CD14-positive monocyte (primary cell): ENCODE measurements at places on chromosomes 6 and 20. TPM values are rescaled to one million over a fixed set of nuclear protein-coding genes. Genes with fewer than 3 reads are reported as not detected.
A peak's percentile ranks its signal among the peaks of the same experiment; 100 is the strongest.

The E2F1 gene
- polyA plus RNA-seq: not detected

The TEAD3 gene
- polyA plus RNA-seq: not detected in 2 replicates

The HLA-DPB1 gene
- polyA plus RNA-seq: 569 TPM

GRCh38 chr20:43938932-43939761 is 24.5 kb downstream of the TOX2 start:
- H3K36me3 ChIP-seq: no peaks in the 10 kb centered on the region
- DNase-seq: peak; percentile 58
- H3K27me3 ChIP-seq: no peaks in the 10 kb centered on the region
- H3K4me3 ChIP-seq: peak overlapping the region; percentile 58

DNA sequence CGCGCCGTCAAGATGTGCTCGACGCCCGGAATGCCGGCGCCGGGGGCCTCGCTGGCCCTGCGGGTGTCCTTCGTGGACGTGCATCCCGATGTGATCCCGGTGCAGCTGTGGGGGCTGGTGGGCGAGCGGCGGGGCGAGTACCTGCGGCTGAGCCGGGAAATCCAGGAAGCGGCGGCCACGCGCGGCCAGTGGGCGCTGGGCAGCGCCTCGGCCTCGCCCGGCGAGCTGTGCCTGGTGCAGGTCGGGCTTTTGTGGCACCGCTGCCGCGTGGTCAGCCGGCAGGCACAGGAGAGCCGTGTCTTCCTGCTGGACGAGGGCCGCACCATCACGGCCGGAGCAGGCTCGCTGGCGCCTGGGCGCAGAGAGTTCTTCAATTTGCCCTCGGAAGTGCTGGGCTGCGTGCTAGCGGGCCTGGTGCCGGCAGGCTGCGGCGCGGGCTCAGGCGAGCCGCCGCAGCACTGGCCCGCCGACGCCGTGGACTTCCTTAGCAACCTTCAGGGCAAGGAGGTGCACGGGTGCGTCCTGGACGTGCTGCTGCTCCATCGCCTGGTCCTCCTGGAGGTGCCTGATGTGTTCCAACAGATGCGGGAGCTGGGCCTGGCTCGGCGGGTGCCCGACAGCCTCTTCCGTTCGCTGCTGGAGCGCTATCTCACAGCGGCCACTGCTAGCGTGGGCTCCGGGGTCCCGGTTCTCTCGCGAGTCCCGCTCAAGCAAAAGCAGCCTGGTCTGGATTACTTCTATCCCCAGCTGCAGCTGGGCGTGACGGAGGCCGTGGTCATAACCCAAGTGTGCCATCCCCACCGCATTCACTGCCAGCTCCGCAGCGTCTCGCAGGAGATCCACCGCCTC is 656 bp downstream of the TDRD6 start:
- DNase-seq: no peak
- H3K4me1 ChIP-seq: no peaks in the 10 kb centered on the region
- no peak overlapping the region for H3K27ac ChIP-seq
- H3K27me3 ChIP-seq: no peaks in the 10 kb centered on the region
- no peaks in the 10 kb centered on the region for H3K36me3 ChIP-seq

DNA sequence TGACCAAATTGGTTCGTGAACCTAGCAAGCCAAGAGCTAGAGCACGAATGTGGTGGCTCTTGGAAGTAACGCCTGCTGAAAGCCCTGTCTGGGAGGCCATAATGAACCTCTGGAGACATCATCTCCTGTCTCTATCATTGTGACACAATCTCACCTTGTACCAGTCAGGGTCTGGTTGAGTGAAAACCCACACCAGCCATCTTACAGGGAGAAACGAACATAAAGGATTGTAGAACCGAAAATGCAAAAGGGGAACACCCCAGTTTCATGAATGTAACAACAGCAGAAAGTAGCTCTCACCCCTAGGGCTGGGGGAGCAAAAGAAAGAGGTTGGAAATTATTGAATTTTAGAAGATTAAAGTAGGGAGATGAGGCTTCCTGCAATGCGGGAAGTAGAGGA is 50.9 kb upstream of the TAB2 start:
- H3K4me3 ChIP-seq: no peak overlapping the region
- peak; percentile 41 for DNase-seq
- H3K4me1 ChIP-seq: peaks cover 62% of the 10 kb centered on the region
- H3K27me3 ChIP-seq: no peaks in the 10 kb centered on the region
- no peaks in the 10 kb centered on the region for H3K36me3 ChIP-seq

DNA sequence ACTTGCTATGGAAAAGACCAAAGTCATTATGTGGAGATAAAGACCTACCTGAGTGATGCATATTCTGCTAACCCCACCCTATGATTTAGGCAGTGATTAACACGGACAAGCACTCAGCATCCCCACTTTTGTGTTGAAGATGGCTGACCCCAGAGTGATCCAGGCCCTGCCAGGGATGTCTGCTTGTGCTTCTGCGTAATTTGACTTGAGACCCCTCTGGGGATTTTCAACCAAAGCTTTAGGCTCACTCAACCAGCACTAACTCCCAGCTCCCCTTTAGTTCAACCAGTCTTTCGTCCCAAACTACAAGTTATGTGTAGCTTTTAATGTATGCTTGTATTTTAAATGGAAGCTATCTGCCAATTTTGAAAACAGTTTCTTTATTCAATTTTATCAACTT is 538.0 kb upstream of the ID4 start:
- no peaks in the 10 kb centered on the region for H3K36me3 ChIP-seq
- no peak overlapping the region for H3K4me3 ChIP-seq
- H3K27me3 ChIP-seq: no peaks in the 10 kb centered on the region
- H3K4me1 ChIP-seq: no peaks in the 10 kb centered on the region
- no peak for DNase-seq

GRCh38 chr6:47535316-47536225 is 58.0 kb downstream of the CD2AP start:
- no peak for DNase-seq
- no peaks in the 10 kb centered on the region for H3K27me3 ChIP-seq
- no peaks in the 10 kb centered on the region for H3K4me1 ChIP-seq
- peaks cover 14% of the 10 kb centered on the region for H3K36me3 ChIP-seq
